A549 treated with CORT108297 at 1 μM for 4 hours (cell line): ENCODE measurements at places on chromosomes 3 and 15. TPM values are rescaled to one million over a fixed set of nuclear protein-coding genes. Genes with fewer than 3 reads are reported as not detected.

Gene GRK7
- total RNA-seq: not detected in 5 replicates

Gene MINAR1
- 0.43 to 0.66 TPM (median 0.55 TPM) in 5 replicates for total RNA-seq

Gene CIDEC
- 7.1 to 13.3 TPM (median 10.2 TPM) in 5 replicates for total RNA-seq

Gene PLOD2
- total RNA-seq: 98.2 to 162 TPM (median 128 TPM) in 5 replicates

Gene CATSPER2
- 0.49 to 1.8 TPM (median 0.81 TPM) in 5 replicates for total RNA-seq

Gene NMD3
- total RNA-seq: 41.9 to 72.0 TPM (median 47.8 TPM) in 5 replicates
